ENCODE measurements at places on chromosomes 11 and 22.

GRCh38 chr11:6586434-6587359 lies 16.7 kb downstream of the RRP8 start:
- DNase-seq: no peak

DNA sequence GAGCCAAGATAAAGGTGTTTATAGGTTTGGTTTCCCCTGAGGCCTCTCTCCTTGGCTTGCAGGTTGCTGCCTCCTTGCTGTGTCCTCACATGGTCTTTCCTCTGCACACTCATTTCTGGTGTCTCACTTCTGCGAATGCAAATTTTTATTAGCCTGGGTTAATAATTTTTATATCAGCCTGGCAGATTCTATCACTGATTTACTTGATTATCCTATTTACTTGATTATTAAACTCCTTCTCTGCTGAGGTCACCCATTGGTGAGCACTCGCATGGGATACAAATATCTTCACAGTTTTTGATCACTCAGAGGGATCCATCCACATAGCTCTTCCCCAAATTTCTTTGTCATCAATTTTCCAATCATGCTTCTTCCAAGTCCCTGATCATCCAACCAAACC lies 90.9 kb upstream of the IGLL5 start:
- DNase-seq: no peak

DNA sequence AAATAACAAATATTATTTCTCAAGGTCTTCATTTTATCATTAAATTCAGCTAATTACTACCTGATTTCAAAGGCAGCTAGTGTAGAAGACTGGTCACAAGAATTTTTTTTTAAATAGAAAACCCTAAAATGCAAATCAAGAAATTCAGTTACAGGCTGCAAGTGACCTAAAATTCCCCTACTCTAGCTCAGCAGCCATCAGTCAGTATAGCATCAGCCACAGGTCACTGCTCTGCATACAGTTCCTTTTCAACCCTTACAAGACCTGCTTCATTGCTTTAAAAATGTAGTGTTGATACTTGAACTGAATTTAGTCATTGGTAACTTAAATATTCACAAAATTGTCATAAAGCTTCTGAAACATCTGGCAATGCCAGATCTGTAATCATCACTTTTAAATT lies 9.5 kb upstream of the B3GNT6 start:
- no peak for DNase-seq

GRCh38 chr11:8719211-8719649 lies 36.6 kb downstream of the RPL27A start:
- DNase-seq: no peak

DNA sequence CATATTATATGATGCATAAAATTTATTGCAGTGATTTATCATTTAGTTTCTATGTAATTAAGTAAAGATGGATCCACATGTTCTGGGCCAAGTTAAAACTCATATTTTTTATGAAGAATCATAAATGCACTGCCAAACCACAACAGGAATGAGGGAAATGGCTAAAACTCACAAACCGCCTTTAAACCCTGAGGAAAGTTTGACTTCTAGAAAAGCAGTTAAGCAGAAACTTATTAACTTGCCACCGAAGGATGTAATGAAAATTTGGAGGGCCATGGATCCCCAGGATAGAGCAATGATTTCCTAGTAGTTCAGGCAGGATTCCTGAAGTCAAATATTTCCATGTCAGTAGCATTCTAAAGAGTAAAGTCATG lies 218.3 kb upstream of the CTSC start:
- DNase-seq: no peak

GRCh38 chr11:28632338-28632737 lies 524.1 kb downstream of the METTL15 start:
- DNase-seq: no peak

DNA sequence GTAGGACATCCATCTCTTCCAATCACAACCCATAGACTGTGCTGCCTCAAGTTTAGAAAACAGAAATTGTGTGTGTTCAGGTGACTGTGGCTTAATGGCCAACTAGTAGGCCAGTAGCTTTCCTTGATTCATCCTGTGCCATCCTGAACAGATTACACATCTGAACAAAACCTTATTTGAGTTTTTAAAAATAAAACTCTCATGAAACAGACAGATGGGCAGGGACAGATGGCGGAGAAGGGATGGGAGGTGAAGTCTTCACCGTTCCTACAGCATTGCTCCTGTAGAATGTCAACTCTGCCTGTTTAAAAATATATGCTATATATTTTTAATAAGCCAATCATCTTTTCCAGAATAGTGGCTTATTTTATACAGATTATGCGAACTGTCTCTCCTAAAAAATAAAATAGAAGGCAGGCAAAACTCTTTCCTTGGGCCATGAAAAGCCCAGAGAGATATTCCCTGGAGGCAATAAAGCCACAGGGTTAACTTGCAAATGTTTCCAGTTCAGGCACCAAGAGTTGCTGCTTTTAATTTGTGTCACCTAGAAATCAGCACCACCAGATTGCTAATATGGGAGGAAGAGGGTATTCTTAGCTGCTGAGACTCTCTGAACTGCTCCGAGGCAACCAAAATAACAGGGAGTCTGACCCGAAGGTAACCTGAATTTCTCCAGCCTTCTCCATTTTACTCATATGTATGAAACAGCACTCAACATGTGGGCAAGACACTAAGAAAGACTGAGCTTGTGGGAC lies 861.2 kb downstream of the OPCML start:
- DNase-seq: no peak

- no peak for DNase-seq
These were observed 4.6 kb downstream of the ADM start for GRCh38 chr11:10309163-10310093.

DNA sequence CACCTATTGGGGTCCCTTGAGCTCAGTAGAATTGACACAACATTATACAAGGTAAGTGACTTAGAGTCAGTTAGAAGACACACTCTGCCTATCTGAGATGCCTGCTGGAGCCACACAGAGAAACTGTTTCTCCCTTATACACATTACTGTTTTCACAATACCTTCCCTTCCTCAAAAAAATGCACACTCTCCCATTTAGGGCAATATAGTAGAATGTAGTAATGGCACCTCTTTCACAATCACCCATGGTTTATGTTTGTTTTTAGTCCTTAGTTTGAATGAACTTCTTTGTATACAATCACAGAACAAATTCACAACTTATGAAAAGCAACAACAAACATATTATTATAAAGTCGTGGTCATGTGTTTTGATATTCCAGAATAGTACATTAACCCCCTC lies 14.3 kb downstream of the OR52H1 start:
- DNase-seq: no peak

DNA sequence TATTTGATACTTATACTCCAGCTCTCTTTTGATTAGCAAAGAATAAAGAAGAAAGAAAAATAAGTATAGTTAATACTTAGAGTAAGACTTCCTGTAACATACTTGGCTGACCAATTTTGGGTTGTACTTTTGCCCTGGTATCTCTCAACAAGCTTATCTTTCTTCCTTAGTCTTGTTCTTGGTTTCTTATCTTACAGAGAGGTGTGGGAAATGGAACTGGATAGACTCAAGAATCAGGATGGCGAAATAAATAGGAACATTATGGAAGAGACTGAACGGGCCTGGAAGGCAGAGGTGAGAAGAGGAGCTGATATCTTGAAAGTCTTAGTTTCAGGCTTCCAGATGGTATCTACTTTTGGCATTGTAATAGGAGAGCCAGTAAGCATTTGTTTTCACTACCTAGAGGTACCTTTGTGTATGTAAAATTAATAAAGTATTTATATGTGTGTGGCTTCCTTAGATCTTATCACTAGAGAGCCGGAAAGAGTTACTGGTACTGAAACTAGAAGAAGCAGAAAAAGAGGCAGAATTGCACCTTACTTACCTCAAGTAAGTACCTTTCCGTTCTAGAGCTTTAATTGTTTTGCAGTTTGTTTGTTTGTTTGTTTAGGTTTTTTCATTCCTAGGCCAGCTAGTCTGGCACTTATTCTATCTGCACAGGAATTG lies 11.3 kb upstream of the BACE1-AS start:
- no peak for DNase-seq

DNA sequence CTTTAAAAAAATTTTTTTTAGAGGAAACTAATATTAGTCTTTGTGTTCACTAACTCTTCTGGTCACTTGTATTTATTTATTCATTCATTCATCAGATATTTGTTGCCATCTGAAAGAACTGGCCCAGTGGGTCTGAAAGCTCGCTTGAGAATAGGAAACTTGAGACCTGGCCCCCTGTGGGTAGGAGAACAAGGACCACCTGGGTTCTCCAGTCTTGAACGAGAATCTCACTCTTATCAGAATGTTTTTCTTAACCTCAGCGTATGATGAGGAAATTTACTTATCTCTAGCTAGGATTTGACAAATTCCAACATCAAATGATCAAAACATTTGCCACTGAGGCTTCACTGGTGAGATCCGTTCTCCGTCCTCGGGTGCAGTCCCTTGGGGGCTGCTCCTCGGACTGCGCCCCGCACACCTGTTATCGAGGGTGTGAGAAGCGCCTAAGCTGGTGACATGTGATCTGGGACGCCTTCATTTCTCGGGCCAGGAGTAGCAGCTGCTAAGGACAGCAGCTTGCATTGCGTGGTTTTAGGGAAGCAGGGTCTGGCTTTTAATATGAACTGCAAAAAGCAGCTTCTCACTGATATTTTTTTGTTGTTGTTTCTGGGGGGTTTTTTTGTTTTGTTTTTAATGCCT lies 6.3 kb downstream of the C22orf31 start:
- no peak for DNase-seq

- peak; percentile 17 for DNase-seq
These were observed 79.4 kb upstream of the LMO1 start for GRCh38 chr11:8342821-8343681.

- no peak for DNase-seq
These were observed 971 bp downstream of the TUBGCP6 start for GRCh38 chr22:50243685-50244419.

DNA sequence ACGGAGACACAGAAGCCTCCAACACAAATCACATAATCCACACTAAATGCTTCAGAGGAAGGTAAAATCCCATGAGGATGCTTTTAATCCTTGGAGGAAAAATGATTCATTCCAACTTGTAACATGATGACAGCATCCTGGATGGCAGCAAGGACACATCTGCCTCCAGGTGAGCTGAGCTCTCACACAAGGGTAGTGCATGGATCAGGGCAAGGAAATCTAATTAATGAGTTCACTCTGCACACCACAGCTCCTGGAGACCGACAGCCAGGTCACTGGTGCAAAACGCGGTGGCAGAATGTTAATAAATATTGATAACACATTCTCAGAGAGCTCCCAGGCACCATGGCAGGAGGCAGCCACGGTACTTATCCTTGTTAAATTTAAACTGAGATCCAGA lies 40.3 kb upstream of the CYP2D6 start:
- no peak for DNase-seq

DNA sequence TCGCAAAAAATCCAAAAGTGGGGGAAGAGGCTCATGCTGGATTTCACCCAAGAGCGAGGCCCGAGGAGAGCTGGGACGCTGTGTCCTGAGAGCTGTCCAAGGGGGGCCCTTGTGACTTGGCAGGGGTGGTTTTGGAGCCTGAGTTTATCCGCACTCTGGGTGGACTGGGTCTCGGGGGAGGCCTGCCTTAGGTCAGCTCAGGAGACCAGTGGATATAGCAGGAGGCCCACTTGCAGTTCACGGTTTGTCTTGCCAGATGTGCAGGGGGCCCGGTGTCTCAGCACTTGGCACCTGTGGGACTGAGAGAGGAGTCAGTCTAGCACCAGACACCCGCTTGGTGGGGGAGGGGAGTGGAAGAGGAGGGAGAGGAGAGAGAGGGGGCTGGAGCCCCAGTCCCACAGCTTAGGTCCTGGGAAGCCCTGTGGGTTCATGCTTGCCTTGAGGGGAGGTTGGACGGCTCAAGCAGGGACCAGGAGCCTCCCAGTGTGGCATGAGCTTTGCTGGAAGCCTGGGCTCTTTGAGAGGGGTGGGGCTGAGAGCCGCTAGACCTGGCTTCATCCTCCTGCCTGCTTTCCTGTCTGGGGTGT lies 33.4 kb downstream of the PARVB start:
- DNase-seq: no peak

GRCh38 chr22:29541845-29542244 lies 11.7 kb downstream of the THOC5 start:
- no peak for DNase-seq

- DNase-seq: no peak
These were observed 66.9 kb downstream of the KCNQ1 start for GRCh38 chr11:2511421-2512369.

- no peak for DNase-seq
These were observed 585.3 kb downstream of the INSC start for GRCh38 chr11:15699978-15700377.

GRCh38 chr11:66595245-66595904 lies 2.4 kb downstream of the CCS start:
- no peak for DNase-seq

GRCh38 chr11:71505001-71505400 lies 22.1 kb upstream of the KRTAP5-7 start:
- DNase-seq: no peak

- DNase-seq: no peak
These were observed 29.2 kb downstream of the RNF169 start for GRCh38 chr11:74777877-74778276.

- no peak for DNase-seq
These were observed 6.5 kb downstream of the GAL3ST3 start for GRCh38 chr11:66042227-66042995.

DNA sequence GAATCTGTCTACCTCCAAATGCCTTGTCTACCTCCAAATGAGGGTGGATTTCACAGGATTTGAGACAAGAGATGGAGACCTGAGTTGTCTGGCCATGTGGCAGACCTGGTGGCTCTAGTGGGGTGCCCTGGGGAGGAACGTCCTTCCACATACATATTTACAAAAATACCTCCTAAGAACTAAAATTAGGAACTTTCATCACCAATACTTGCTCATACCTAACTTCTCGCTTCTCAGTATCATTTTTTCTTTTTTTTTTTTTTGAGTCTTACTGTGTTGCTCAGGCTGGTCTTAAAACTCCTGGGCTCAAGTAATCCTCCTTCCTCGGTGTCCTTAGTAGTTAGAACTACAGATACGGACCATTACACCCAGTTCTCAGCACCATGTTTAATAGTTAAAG lies 117.9 kb downstream of the MED15 start:
- DNase-seq: no peak

- no peak for DNase-seq
These were observed 14.8 kb upstream of the RAC2 start for GRCh38 chr22:37258753-37259401.
